Activated CD8-positive, alpha-beta memory T cell treated with anti-CD3 and anti-CD28 coated beads for 1 hour (primary cell): ENCODE measurements at places on chromosomes 4 and X.

DNA sequence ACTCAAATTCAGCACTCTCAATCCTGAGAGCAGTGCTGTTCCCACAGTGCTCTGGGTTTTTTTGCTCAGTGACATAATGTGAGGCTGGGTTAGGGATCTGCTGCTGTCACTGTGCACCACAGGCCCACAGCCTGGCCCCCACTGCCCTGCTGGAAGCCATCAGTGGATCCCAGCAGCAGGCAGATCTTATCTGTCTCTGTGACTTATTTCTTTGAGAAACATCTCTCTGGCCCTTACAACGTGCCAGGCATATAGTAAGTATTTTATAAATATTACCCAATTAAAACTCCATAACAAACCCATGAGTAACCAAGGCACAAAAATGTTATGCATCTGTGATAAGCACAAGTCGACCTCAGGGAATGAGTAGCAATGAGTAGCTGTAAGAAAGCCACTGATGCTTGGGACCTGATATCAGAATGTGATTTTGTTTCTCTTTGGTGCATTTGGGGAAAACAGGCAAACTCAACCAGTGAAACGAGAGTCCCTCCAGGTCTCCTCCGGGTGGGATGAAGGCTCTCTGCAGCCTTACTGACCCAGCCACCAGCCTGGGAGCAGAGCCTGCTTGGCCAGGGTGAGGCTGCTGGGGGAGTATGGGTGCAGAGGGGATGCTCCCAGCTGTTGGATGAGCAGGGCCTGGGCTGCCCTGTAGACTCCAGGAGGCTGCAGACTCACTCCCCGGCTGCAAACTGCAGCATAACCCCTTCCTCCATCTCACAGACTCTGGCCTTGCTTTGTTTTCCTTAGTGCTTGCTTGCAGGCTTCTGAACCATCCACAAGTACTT is 172.7 kb upstream of the LNX1 start:
- DNase-seq, result no peak

DNA sequence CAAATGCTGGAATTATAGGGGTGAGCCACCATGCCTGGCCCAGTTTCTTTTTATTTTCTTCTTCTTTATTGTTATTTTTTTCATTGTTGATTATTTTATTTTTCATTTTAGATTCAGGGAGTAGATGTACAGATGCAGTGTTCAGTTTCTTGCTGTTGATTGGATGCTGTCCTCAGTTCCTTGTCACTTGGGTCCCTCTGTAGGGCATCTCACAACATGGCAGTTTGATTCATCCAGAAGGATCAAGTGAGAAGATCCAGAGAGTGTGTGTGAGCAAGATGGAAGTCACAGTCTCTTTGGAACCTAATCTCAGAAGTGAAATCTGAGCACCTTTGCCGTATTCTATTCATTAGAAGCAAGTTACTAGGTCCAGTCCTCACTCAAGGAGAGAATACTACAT is 20.9 kb downstream of the HMGB3 start:
- DNase-seq, result no peak

DNA sequence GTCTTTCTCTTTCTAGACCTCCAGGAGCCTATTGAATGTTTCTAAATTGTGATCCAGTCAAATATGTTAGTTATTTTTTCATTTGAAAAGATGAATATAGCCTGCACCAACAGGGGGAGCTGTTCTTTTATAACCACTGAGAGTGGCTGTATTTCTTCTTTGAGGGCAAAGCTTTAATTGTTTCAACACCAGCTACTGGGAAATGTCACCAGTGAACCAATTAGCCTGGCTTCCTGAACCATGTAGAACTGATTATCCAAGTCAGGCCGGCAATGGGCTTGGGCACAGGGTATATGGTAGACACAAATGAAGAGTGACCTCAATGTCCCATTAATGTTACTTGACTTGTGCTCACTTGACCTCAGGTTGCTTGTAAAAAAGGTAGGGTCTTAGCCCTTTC is 4.8 kb upstream of the DAPP1 start:
- peak; percentile 3 for DNase-seq

DNA sequence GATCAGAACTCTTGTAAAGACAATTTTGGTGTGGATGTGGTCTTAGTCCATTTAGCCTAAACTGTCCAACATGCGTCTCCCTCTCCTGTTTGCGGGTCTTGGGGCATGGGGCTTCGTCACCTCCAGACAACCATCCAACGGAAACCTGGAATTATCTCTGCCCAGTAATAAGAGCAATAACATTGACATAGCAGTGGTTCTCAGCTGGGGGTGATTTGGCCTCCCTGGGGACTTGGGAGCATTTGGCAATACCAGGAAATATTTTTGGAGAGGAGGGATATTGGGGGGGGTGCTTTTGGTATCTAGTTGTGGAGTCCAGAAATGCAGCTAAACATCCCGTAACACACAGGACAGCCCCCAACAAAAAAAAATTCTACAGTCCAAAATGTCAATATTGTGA is 47.2 kb downstream of the SEL1L3 start:
- no peak for DNase-seq

DNA sequence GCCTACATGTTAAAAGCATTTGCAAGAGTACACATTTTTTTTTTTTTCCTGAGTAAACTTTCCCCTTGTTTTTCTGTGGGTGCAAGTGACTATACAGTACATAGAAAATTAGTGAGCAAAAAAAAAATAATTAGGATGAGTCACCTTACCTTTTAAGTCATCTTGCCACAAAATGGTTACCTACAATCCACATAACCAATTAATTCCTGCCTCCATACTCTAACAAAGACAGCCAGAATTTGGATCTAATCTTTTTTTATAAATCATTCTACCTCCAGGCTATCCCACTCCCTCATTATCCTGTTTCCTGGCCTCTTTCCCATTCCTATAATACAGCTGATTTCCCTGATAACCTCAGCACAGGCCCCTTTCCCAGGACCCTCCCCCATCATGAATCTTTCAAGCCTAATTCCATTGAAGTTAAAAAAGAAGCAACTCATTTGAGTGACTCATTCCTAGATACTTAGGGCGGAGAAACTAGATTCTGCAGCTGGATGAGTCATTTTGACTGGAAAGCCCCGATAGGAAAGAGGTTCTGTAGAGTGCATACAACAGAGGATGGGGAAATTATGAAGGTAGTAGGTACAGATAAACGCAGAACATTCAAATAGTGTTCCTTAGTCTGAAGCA is 128.2 kb downstream of the C4orf51 start:
- no peak for DNase-seq

GRCh38 chr4:176210579-176211296 is 15.4 kb upstream of the SPATA4 start:
- DNase-seq, result no peak

GRCh38 chr4:141761926-141762325 is 125.5 kb downstream of the IL15 start:
- DNase-seq, result no peak

- DNase-seq, result no peak
Measured at GRCh38 chr4:138035781-138036258, 206.3 kb downstream of the SLC7A11 start.

DNA sequence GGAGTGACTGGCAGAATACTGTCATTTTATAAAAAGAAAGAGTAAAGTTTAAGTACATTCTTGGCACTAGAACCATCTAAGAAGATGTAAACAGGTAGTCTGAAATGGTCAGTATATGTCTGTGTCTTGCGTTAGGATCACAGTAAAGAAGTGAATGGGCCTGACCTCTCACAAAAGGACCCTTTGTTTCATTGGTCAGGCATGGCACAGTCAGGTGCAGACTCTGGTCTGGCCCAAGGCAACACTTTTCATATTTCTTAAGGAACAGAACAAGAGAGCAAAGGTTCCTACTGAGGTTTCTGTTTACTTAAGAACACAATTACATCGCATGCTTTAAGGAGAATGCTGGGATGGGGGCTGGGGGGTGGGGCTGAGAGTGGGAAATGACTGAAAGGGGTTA is 48.1 kb downstream of the RPGR start:
- no peak for DNase-seq

GRCh38 chrX:78693536-78693935 is 34.4 kb upstream of the RTL3 start:
- no peak for DNase-seq

- DNase-seq, result no peak
Measured at GRCh38 chr4:107472265-107472948, 247.6 kb downstream of the PAPSS1 start.

GRCh38 chrX:30343206-30343605 is 34.0 kb upstream of the NR0B1 start:
- DNase-seq, result no peak

GRCh38 chr4:163087805-163088204 is 78.9 kb downstream of the NAF1 start:
- no peak for DNase-seq

DNA sequence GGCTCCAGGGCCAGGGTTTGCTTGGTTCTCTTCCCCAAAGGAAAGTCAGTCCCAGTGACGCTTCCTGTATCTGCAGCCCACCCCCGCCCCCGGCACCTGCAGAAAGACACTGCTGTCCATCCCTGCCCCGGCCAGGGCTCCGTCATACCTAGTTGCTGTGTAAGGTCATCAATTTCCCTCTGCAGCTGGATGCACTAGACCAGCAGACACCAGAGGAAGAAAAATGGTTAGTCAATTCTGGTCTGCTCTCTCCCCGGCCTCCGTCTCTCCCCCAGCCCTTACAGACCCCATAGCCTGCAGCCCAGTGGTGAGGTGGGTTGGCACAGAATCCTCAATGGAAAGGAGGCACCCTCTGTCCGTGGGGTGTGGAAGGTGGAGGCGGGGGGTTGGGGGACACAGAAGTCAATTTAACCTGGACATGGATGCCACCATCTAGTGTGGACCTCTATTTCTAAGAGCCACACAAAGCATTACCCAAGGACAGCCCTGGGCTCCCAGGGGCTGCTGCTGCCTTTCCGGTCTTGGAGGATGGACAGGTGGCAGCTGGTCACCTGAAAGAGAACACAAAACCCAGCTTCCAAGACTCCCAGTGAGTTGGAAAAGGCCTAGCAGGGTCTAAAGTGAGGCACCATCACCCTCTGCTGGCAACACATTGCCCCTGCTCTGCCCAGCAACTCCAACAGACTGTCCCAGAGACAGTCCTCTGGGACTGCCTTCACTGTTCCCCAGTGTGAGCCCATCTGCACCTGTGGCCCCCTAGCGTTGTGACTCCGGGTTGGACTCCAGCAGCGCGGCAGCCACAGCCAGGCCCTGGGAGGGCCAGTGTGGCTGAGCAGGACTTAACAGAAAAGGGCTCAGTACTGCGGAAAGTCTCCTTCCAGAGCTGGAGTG is 40.2 kb upstream of the NHSL2 start:
- no peak for DNase-seq

- DNase-seq, result no peak
Measured at GRCh38 chr4:87121341-87122065, 98.9 kb downstream of the KLHL8 start.

DNA sequence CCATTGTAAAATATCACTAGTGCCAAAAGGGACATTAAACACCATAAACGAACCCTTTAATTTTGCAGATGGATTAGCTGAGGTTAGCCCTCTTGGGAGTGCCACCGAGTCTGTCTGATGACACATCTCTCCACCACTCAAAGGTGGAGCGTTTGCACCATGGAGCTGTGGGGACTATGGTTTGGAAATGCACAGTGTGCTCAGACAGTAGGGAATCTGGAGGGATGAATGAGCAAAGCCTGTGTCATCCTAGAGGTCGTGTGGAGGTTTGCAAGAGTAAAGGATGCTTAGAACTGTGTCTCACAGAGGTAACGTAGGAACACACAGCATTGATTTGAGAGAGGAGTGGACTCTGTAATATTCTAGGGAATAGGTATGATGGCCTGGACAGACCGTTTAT is 93.7 kb downstream of the CLNK start:
- DNase-seq, result no peak

DNA sequence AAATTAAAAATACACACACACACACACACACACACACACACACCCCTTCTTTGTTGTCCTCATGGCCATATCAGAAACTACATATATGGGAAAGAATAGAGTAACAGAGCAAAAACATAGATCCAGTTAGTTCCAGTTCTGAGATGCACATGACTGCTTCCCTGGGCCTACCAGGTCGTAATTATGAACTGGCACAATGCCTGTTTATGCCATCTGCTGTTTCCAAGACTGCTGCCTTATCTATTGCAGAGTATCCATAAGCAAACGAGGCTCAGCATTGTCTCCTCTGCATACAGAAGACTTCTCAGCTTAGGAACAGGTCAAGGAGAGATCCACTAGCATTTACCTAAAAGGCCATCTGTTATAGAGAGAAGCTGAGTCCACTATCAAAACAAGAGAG is 789.0 kb downstream of the TECRL start:
- DNase-seq, result no peak

DNA sequence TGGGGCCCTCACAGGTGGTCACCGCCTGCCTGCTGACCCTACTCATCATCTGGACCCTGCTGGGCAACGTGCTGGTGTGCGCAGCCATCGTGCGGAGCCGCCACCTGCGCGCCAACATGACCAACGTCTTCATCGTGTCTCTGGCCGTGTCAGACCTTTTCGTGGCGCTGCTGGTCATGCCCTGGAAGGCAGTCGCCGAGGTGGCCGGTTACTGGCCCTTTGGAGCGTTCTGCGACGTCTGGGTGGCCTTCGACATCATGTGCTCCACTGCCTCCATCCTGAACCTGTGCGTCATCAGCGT is 652 bp downstream of the DRD5 start:
- DNase-seq, result no peak

DNA sequence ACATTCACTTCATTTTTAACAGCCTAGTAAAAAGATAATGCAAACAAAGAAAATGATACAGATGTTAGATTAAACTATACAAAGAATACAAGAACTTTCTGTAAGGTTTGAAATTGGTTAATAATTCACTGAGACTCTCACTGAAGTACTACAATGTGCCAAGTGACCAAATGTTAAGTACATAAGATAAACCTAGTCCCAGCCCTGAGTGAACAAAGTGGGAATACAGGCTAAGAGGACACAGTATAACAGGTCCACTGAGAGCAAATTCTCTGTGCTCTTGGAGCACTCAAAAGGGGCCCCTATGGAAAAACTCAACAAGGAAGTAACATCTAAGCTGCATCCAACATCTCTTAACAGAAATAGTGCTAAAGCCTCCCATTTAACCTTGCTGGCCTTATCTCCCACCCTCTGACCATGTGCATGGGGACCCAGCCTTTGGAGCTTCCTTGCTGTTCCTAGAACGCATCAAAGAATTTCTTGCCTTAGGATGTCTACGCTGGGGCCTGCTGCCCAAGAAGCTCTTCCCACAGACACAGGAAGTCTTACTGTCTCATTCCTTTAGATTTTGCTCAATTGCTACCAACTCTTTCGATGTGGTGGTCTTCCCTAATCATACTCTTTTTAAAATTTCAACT is 113.4 kb downstream of the ZAR1 start:
- no peak for DNase-seq

- no peak for DNase-seq
Measured at GRCh38 chr4:48421101-48421500, 62.0 kb upstream of the SLC10A4 start.

DNA sequence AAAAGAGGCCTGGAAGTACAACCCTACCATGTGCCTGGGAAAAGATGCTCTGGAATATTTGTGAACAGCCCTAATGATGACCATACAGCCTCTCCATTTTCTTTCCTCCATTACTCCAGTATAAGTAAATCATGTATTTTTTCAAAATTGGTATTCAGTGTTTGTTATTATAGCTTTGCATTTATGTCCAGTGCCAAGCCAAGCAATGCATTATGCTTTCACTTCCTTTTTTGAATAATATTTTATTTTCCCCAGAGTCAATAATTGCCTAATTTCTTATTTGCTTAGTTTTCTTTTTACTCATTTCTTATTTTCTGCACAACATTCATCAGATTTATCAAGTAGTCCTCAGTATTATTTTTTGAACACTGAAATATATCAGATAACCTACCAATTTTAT is 49.3 kb upstream of the EOLA2 start:
- no peak for DNase-seq
